ENCODE measurements at places on chromosomes 5 and 9. TPM values are rescaled to one million over a fixed set of nuclear protein-coding genes. Genes with fewer than 3 reads are reported as not detected.

Gene IQGAP2
- total RNA-seq, result 205 TPM

Gene SERF1A
- 1.7 TPM for total RNA-seq

Gene MYMK
- total RNA-seq, result not detected

Gene CCDC69
- 11.9 TPM for total RNA-seq

Gene CARD9
- 5.3 TPM for total RNA-seq

Gene CCL21
- total RNA-seq, result 2.2 TPM

- no peak for DNase-seq
Observed at GRCh38 chr5:171595401-171595800, 176.0 kb downstream of the FGF18 start.

GRCh38 chr9:13292782-13293181 lies 13.3 kb upstream of the MPDZ start:
- DNase-seq, result no peak

DNA sequence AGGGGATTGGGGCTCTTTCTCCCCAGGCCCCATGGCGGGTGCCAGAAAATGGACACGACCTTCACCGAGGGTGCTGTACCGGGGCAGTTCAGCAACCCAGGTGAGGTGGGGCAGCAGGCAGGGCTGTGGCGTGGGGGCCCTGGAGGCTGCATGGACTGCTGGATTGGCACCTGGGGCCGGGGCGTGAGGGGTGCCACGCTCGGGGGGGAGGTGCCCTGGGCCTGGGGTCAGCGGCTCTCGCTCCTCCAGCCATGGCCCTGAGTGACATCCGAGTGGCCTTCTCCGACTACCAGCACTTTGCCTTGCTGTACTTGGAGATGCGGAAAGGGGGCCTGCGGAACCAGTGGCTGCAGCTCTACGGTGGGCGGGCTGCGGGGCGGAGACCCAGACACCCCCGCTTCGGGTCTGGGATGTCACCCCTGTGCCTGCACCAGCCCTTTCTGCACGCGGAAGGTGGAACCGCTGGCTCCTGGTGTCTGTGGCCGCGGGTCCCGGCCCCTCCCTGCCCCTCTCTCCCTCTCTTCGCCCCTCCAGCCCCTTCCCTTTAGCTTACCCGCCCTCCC lies 1.8 kb downstream of the LCNL1 start:
- DNase-seq, result no peak

DNA sequence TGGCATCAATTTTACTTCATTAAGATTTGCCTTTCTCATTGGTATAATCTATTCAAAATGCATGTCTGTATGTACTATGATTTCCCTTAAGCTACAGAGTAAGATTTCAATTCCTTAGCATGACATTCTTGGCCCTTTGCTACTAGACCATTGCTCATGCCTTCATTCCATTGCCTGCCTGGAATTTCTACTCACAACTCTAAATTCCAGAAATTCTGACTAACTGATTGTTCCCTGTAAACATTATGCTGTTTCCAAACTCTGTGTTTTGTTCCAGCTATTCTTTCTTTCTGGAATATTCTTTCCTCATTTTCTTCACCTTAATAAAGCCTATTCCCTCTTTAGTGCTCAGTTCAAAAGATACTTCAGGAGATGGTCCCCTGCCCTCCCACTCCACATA lies 568.8 kb upstream of the SEMA6A start:
- DNase-seq, result no peak

DNA sequence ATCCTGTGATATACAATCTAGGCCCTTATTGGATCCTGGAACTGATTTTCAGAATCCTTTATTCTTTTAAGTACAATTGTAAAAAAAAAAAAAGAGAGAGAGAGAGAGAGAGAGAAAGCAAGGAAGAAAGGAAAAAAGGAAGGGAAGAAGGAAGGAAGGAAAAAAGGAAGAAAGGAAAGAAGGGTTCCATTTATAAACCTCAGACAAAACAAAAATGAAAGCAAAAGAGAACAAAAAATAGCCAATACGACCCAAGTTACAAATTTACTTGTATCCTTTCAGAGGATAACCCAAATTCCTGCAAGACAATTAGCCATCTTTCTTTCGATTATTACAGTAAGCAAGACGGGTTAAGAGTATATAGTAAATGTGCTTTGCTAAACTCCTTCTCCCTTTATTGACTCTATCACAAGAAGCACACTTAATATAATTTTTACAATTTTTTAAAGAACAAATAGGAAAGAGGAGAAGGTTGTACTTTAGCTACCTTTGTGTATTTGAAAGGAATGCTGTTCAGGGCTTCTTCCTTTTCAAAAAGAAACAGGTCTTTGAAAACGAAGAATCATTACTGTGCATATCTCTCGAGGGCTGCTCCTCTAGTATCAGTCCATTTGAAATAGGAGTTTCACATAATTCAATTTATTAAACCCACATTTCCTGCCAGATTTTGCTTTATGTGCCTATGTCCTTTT lies 543.3 kb downstream of the RAB3C start:
- no peak for DNase-seq

DNA sequence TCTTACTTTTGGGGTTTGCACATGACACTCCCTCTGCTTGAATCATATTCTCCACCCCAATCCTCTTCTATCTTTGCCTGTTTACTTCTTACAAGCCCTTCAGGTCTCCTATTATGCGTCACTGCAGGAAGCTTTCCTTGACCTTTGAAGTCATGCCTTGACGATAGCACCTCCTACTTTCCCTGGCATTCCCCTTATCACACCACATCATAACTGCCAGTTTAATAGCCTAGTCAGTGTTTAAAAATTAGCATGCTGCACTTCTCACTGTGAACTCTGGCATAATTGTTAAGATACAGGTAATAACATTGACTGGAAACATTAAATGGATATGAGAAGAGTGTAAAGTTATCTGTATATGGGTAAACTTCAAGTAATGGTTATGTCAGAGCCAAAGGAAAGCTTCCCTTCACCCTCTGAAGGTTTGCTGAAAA lies 37.1 kb upstream of the CEP120 start:
- DNase-seq, result no peak

GRCh38 chr9:110254500-110254899 lies 1.8 kb downstream of the TXN start:
- DNase-seq, result no peak

All from liver (tissue), 10 donors.